ENCODE measurements at places on chromosomes 12 and 14. TPM values are rescaled to one million over a fixed set of nuclear protein-coding genes. Genes with fewer than 3 reads are reported as not detected.
A peak's percentile ranks its signal among the peaks of the same experiment; 100 is the strongest.

- no peak for DNase-seq
Observed at GRCh38 chr14:22285991-22286390, 303.0 kb downstream of the DAD1 start.

GRCh38 chr12:116538076-116538591 lies 21.0 kb upstream of the MAP1LC3B2 start:
- DNase-seq, result no peak

DNA sequence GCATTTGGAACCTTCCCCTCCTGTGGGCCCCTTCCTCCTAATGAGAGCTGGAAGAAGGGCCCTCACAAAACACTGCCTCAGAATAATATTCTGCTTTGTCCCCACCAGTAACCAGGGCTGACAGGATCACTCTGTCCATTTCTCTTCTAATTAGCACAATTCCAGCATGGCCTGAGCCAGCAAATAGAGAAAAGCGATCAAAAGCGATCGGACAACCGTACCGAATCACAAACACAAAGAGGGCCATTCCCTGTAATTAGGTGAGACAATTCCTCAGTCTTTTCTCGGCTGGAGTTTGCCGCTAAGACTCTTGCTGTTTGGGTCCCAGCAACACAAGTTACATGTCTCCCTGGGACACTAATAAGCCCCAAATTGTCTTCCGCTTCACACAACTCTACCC lies 35.6 kb upstream of the VSX2 start:
- DNase-seq, result peak; percentile 81

- no peak for DNase-seq
Observed at GRCh38 chr12:58086006-58086405, 144.6 kb downstream of the ATP23 start.

DNA sequence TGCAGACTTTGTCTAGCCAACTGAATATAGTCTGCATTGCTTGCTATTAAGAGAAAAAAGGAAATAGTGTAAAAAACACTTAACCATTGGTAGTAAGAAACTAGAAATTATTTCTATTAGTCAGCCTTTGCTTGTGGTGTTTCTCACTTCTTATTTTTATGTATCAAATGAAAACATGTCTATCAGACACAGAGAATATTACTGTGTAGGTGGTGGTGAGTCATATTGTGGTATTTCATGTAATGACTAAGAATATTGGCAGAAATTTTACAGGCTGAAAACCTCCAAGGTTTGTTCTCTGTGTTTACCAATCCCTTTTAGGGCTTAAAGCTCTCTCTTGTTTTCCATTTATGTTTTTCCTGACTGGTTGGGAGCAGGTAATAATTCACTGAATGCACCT lies 87.2 kb downstream of the DAAM1 start:
- no peak for DNase-seq

GRCh38 chr12:80763874-80764273 lies 47.2 kb downstream of the MYF5 start:
- DNase-seq, result peak; percentile 30

DNA sequence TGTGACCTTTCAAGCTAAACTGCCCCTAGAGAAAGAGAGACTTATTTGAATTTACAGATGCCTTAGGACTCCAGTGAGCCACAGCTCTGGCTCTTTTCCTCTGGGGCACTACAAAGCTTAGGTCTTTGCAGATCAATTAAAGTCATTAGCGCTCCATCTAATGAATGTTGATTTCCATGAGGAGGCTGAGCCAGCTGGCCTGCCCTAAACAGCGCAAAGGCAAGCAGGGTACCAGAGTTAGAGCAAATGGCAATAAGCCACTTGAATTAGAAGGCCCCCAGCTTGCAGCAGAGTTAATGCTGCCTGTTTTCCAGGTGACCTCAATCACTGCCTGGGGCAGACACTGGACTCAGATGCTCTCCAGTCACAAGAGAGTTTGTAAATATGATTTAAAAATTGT lies 695.3 kb downstream of the DIO2 start:
- DNase-seq, result peak; percentile 88

GRCh38 chr14:24817212-24818057 lies 183.4 kb upstream of the GZMB start:
- no peak for DNase-seq

DNA sequence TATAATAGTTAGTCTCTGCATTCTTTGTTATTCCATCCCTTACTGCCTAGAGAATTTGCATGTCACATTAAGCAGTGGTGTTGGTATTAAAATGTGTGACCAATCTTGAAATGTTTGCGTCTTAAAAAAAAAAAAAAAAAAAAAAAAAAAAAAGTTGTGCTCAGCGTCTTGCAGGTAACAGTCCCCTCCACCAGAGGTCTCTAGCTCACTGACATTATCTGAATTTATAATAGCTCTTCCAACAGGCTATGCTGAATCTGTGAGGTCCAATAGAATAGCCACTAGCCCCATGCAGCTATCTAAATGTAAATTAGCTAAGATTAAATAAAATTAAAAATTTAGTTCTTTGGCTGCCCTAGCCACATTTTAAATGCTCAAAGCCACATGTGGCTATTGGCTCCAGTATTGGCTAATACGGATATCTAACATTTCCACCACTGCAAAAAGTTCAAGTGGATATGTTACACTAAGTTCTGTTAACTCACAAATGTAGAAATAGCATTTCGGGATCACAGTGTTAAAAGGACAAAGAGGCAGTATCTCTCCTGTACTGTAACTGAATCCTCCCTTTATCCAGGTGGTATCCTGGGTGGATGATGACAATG lies 28.7 kb downstream of the NKX2-8 start:
- DNase-seq, result peak; percentile 4

- DNase-seq, result no peak
Observed at GRCh38 chr12:33006106-33006505, 109.5 kb upstream of the PKP2 start.

GRCh38 chr14:32085845-32086383 lies 8.8 kb downstream of the ARHGAP5 start:
- DNase-seq, result no peak

- no peak for DNase-seq
Observed at GRCh38 chr12:128726886-128727285, 96.9 kb downstream of the SLC15A4 start.

- DNase-seq, result peak; percentile 84
Observed at GRCh38 chr12:59895166-59895775, 299.4 kb downstream of the SLC16A7 start.

DNA sequence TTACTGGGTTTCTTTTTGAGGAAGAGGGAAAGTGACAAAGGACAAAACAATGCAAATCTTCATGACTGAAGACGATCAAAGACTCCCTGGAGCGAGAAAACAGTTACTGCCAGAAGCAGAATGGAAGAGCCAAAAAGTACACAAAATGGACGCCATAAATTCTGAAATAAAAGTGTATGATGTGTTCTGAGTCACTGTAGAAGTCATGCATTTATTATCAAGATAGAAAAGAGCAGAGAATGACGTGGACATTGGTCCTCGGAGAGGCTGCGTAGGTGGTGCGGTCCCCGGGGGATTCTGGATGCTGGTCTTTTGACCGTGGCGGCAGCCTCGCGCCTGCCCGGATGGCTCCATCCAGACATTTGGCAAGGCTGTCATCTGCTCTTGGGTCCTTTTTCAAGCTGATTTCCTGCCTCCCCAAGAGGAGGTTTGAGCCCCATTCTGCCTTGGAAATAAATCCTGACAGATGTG lies 52.8 kb downstream of the C14orf132 start:
- DNase-seq, result no peak

- DNase-seq, result no peak
Observed at GRCh38 chr14:34184126-34184525, 233.3 kb upstream of the EGLN3 start.

DNA sequence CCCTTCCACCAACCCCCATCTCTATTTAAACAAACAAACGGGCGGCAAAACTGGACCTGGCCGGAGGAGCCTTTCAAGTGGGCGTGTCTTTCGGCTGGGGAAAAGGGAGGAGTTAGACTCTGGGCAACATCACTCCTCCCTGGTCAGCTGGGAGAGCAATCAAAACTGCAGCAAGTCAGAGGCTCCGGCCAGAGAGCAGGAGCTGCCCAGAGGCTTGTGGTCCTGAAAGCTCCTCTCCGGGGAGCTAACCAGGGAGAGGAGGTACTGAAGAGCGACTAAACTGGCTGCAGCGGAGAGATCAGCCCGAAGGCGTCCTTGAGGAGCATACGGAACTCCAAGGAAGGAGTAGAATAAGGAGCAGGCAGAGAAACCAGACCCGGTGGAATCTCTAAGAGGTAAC lies at the start of gene NEUROD4:
Gene NEUROD4, plus strand, starts transcription at position 191 of the 400 bp plus-strand sequence. CDS start 6,466 bp downstream, outside the sequence.
- DNase-seq, result no peak

GRCh38 chr14:104969741-104970230 lies 8.4 kb downstream of the AHNAK2 start:
- DNase-seq, result no peak

- DNase-seq, result no peak
Observed at GRCh38 chr12:117067638-117068037, 31.6 kb downstream of the TESC start.

GRCh38 chr12:111361717-111362576 lies 6.9 kb downstream of the PHETA1 start:
- DNase-seq, result no peak

DNA sequence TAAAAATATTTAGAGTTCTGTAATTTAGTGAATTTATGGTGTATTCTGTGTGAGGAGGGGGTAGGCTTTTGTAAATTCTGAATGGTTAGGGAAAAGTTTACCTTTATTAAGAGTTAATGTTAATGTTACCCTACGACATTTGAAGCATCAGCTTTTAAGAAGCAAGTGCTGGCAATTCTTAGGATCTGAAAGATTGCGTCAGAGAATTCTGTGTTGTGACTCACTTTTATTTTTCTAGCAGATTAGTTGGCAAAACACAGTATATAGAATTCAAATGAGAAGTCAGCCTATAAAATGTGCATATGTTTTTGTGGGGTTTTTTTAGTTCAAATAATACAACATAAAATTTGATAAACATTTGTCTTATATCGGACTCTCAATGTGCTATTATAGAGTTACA lies 97.6 kb downstream of the RAD52 start:
- DNase-seq, result no peak

DNA sequence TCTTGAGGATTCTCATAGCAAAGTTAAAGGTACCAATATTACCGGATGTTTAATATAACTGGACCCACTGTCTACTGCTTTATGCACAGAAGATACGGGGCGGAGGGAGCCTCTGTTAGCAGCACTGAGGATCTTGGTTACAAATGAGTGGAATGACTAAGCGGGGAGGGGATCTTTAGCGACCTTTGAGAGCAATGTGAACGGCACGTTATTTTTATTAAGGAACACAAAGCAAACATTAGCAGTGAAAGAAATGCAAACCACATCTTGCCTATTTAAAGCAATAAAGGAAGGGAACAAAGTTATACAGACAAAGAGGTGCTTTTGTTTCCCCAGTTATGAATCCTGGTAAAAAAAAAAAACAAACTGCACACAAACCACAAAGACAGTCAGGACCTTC lies 27.1 kb upstream of the PRMT8 start:
- DNase-seq, result no peak

- DNase-seq, result no peak
Observed at GRCh38 chr12:104957719-104958000, 430 bp downstream of the SLC41A2 start.

DNA sequence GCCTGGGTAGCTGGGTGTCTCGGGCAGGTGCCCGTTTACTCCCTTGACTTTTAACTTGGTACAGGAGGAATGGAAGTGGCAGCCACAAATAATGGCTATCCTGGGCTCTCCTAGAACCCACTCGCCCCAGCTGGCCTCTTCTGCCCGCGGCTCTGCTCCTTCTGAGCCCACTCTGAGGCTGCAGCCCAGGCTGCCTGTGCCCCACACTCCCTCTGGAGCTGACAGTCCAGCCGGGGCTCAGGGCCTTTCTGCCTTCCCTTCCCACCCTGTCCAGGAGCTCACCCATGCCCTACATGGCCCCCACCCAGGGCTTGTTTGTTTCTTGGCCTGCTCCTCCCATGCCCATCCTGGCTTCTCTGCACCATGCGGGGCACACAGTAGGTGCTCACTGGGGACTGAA lies 15.6 kb downstream of the ZNF839 start:
- no peak for DNase-seq

- DNase-seq, result no peak
Observed at GRCh38 chr12:67052981-67053380, 216.2 kb upstream of the CAND1 start.

GRCh38 chr12:100225491-100225890 lies 24.9 kb downstream of the ACTR6 start:
- DNase-seq, result no peak

DNA sequence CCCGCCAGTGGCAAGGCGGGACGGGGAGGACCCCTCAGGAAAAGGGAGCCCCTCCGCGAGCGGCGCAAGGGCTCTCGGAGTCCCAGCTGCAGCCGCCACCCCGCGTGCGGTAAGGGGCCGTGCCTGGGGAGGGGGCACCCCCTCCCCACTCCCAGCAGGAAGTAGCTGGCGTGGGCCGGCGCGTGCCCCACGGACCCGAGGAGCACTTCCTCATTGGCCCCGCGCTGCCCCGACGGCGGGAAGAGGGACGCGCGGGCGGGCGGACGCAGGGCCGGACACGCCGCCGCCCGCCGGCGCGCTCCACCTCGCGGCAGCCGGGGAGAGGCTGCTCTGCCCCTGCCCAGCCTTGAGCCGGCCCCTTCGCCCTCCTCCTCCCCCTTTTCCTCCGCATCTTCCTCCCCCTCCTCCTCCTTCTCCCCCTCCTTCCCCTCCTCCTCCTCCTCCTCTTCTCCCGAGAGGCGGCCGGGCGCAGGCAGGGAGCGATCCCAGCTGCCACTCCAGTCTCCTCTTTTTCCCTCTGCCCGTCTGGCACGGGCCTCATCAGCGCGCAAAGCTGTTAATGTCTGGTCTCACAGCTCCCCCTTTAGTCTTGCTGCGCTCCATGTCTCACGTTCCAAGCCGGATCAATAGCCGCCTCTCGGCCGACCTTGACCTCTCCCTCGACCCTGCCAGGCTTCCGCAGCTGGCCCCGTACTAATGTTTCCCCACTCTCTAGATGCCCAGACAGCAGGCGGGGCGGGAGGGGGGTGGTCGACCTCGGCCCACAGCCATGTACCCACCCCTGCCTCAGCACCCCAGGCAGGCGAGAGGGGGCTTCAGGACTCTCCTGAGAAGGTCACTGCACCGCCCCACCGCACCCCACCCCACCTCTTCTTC lies 2.6 kb upstream of the BCL11B start:
- DNase-seq, result peak; percentile 96

DNA sequence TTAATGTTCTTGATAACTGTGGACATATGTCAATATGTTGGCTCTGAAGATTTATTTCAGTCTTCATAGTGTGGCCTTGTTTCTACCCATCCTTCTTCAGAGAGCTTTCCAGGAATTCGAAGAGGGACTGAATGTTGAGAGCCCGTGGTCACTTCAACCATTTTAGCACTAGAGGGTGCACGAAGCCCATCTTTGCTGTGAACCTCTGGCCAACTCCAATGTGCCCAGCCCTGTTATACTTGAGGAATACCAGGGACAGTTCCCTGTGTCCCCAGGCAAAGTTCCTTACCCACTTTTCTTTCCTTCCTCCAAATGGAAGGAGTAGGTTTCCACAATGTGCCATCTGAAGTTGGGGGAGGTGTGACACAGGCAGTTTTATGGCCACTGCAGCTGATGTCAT lies 603.5 kb downstream of the RPL10L start:
- no peak for DNase-seq

Gene FKBP3
- 71.1 TPM for total RNA-seq

Gene SLC10A1
- total RNA-seq, result not detected

Gene NKX2-8
- total RNA-seq, result 0.11 TPM

Gene STX2
- total RNA-seq, result 41.4 TPM

Gene SIX1
- total RNA-seq, result 44.8 TPM

Gene TSPAN11
- 9.3 TPM for total RNA-seq

Gene ANO4
- 47.1 TPM for total RNA-seq

Gene SMCO2
- total RNA-seq, result 0.99 TPM

Gene HHIPL1
- 5.7 TPM for total RNA-seq

Gene ASCL1
- 7.6 TPM for total RNA-seq

Gene NRL
- 1.8 TPM for total RNA-seq

Gene PCNX4
- total RNA-seq, result 110 TPM

Gene DNM1L
- total RNA-seq, result 89.6 TPM

Gene RNASE7
- not detected for total RNA-seq

Gene KRT8
- total RNA-seq, result 12.0 TPM

Gene RHOJ
- 11.9 TPM for total RNA-seq

Measured in spinal cord (tissue), 10 donors.